Stimulated activated CD4-positive, alpha-beta T cell treated with anti-CD3 and anti-CD28 coated beads, Interleukin-1b, Interleukin-23, amount 100 ng/mL, for 1 hour (primary cell): ENCODE measurements at places on chromosomes 7 and 10.

DNA sequence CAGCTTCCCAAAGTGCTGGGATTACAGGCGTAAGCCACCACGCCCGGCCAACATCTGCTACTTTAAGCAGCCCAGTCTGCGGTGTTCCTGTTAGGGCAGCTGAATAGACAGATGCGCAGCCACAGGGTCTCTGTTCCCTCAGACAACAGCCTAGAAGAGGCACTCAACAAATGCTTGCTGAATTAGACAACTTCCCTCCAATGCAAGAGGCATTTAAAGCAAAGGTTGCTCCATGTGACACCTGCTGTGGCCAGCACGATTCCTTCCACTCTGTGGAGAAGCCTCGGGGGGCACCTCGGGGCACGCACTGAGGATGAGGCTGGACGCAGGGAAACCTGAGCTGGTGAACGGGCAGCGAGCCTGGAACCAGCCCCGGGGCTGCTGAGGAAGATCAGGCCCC, 237.8 kb downstream of the MAD1L1 start:
- no peak for DNase-seq

DNA sequence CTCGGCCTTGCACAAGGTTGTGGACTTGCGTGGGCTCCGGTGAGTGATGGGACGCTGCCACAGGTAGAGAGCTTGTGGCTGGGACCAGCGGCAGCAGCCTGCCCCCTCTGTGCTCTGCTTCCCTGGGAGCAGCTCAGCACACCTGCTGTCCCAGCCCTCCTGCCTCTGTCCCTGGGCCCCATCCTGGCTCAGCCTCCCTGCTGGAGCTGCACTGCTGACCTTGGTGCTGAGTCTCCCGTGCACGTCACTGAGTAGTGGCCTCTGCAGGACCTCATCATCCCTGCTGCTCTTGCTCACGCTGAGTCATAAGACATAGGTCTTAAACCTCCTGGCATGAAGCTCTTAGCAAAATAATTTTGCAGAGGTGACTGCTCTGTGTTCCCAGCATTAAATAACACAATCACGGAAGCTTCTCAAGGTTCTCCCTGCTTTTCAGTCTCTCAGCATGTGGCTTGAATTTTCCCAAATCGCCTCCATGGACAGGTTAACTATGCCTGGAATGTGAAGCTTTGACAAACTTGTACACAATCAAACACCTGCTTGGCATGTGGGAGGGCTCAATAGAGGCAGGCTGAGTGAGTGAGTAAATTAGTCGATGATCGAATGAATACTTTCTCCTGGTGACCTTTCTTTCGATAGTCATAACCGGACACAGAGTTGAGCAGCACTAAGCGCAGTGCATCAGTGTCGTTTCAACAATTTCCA, 63.8 kb upstream of the NPS start:
- no peak for DNase-seq

GRCh38 chr7:73668103-73668885, 663 bp downstream of the VPS37D start:
- no peak for DNase-seq

GRCh38 chr7:23531050-23531793, 559 bp downstream of the TRA2A start:
- no peak for DNase-seq

DNA sequence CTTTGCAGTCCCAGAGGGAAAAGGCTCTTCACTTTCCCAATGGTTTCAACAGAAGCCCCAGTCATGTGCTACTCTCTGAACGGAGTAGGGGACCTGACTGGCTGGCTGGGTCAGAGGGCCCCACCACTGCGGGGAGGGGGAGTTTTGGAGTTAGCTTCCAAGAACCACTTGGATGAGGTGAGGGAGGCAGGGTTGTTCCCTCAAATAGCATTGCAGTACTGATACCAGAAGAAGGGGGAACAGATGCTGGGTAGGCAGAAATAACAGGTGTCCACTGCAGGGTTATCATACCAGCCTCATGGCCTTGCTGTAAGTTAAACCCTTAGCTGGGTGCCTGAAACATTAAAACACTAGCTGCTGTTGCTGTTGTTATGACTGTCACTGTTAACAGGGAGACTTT, 131.3 kb downstream of the UBE2H start:
- DNase-seq, result no peak

GRCh38 chr10:121112136-121112535, 261.0 kb downstream of the WDR11 start:
- no peak for DNase-seq

GRCh38 chr10:129845111-129845753, 118.8 kb downstream of the EBF3 start:
- DNase-seq, result no peak

DNA sequence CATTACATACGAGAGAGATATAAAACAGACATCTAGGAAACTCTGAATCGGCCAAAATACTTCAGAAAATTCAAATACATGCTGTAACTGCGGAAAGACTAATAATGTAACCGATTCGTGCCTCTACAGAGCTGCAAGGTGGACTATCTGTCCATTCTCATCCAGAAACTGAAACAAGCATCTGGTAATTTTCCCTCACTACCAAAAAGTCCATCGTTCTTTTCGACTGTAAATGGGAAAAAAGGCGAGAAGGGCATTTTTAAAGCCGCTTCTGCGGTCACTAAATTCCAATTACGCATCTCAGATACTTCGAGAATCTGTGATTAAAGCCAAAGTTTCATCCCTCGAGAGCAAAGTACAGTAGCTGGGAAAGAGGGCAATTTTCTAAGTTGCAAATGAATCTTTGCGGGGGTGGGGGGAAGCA, 1.3 kb downstream of the OGA start:
- DNase-seq, result no peak

GRCh38 chr10:34544400-34544799, 270.7 kb downstream of the PARD3 start:
- no peak for DNase-seq

- DNase-seq, result no peak
Observed at GRCh38 chr10:82757397-82757796, 882.4 kb downstream of the NRG3 start.

- peak; percentile 60 for DNase-seq
Observed at GRCh38 chr10:62779487-62780248, 24.9 kb upstream of the ADO start.

- DNase-seq, result peak; percentile 32
Observed at GRCh38 chr7:104943502-104944343, 70.3 kb upstream of the KMT2E start.

- DNase-seq, result no peak
Observed at GRCh38 chr10:124996127-124996853, 54.4 kb downstream of the ZRANB1 start.

- DNase-seq, result no peak
Observed at GRCh38 chr7:7201578-7202374, 19.4 kb downstream of the C1GALT1 start.

DNA sequence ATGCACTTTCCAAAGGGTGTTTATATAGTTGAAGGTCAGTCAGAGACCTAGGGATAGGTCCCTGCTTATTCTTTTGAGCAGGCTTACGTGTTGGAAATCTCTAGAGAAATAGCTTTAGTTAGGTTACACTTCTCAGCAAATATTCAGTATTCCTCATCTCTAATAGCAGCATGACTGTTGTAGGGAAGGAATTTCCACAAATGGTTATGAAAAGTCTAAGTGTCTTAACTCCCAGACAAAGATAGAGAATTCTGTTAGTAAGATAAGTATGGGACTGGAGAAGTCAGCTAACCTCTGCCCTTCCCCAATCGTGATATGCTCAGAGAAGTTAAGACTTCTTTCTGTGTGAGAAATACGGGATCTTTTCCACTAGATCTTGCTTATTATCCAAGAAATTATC, 16.5 kb downstream of the SGPL1 start:
- no peak for DNase-seq

DNA sequence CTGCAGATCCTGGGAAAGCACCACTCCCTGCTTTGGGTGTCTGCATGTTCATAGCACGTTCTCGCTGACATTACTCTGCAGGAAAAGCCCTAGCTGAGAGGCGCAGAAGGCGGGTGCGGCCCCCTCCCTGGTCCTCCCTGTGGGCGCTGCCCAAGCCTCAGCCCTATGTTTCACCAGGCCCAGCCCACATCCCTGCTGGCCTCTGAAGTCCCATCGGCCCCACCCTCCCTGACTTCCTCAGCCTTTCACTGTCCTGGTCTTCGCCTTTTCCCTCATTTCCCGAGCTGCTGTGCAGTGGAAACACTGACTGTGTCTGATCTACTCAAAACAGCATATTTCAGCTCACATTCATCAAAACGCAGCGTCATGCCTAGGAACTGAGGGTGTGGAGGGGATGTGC, 36.3 kb upstream of the DIP2C start:
- no peak for DNase-seq

GRCh38 chr10:28387140-28387539, 84.3 kb upstream of the MPP7 start:
- DNase-seq, result no peak

GRCh38 chr10:77347052-77347451, 290.6 kb downstream of the KCNMA1 start:
- DNase-seq, result no peak

- DNase-seq, result no peak
Observed at GRCh38 chr7:102063690-102064180, 222.9 kb upstream of the SH2B2 start.

GRCh38 chr10:24209432-24209771, 464 bp downstream of the KIAA1217 start:
- no peak for DNase-seq

DNA sequence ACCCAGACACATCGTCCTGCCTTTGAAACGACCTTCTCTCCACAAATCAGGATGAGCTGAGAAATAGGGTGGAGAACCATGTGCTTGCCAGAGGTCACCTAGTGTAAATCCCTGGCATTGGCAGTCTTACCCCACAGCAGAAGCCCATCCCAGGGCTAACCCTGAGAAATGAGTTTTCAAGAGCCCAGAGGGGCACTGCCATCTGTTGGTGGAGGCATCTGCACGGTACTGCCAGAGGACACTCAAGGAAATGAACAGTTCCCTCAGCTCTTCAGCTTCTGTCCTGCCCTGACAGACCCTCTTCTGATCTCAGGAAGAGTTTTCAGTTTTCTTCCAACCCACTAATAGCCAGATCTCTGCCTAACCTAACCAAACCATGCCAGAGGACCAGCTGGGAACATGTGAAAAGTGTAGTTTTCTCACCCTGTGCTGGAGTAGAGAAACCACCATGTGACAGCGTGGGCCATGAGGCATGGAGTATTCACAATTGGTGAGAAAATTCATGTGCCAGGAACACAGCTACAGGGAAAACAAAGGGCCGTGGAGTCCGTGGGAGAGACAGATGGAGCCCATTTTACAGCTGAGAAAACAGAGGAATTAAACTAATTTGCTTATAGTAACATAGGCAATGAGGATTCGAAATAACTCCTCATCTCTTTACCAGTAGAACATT, 37.7 kb upstream of the ITPRID1 start:
- no peak for DNase-seq

DNA sequence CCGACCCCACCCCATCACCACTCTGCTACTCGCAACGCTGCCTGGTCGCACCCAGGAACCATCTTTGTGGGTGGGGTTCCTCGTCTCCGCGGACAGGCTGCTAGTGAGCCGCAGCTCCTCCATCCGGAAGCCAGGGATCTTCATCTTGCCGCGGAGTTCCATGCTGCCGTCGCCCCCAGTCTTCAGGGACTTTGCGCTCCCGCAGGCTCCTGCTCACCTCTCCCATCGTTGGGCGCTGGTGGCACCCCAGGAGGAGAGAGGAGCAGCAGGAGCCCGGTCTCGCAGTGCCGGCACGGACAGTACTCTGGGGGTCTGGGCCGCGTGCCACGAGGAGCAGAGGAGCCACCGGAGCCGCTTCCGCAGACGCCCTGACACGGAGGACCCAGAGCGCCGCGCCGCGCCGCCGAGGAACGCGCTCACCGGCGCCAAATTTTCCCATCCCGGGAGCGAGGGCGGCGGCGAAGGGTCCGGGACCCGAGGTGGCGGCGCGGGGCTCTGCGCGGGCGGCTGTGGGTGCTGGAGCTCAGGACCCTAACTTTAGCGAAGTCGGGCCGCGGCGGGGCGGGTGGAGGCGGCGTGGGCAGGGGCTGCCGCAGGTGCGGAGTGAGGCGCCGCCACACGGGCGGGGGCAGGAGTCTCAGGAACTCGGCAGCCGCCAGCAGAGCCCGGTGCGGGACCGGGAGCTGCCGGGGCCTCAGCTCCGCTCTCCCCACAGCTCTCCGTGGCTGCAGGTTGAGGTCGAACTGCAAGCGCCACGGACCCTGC, 750.1 kb upstream of the SORCS1 start:
- no peak for DNase-seq

GRCh38 chr7:92699560-92699959, 109.4 kb upstream of the FAM133B start:
- no peak for DNase-seq

GRCh38 chr10:64508029-64508661, 986.9 kb downstream of the REEP3 start:
- no peak for DNase-seq

GRCh38 chr7:157699357-157700013, 362.7 kb downstream of the DNAJB6 start:
- no peak for DNase-seq

DNA sequence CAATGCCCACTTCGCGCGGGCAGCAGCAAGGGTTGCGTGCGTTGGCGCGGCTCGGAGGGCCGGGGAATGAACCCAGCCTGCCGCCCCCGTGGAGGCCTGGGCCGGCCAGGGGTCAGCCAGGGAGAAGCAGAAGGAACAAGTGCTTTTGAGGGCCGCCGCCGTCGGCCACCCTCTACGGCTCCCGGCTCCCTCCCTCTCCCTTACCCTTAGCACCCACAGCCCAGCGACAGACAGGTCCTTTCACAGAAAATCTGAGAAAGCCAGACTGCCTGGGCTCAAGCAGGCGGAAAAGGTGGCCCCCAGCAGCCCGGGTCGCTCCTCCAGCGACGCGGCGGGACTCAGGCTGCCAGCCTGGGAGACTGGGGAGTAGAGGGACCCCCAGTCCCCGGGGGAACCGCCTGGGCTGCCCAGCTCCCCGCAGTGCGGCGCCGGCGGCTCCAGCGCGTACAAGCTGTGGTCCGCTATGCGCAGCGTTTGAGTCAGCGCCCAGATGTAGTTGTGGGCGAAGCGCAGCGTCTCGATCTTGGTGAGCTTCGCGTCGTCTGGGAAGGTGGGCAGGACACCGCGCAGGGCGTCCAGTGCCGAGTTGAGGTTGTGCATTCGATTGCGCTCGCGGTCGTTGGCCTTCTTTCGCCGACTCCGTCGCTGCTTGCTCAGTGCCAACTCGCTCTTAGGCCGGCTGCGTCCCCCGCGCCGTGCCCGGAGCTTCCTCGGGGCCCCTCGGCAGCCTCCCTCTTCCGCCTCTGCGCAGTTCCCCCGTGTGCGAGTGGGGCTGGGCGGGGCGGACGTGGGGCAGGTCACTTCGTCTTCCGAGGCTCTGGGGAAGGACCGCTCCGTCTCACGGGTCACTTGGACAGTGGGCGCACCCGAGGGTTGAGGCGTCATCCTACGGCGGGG, 815 bp downstream of the NEUROG3 start:
- DNase-seq, result no peak

- DNase-seq, result no peak
Observed at GRCh38 chr7:6642239-6642839, 5.2 kb downstream of the ZNF316 start.

DNA sequence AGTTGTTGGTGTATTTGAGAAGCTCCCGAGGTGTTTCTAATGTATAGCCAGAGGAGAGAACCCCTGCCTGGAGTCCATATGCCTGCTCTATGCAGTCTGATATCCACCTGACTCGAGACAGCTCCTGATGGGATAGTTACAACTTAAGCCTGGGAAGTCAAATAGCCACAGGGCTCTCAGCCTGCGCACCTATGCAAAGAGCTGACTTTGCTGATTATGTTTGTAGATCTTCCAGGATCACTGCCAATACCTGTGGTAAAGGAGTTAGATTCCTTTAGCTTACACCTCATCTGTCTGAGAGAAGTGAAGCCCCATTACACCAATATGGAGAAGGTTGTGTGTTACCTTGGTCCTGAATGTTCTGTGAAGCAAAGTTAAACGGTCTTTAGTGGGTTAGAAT, 1063.3 kb downstream of the NRG3 start:
- DNase-seq, result no peak
